ENCODE measurements at places on chromosomes 2 and 18.

DNA sequence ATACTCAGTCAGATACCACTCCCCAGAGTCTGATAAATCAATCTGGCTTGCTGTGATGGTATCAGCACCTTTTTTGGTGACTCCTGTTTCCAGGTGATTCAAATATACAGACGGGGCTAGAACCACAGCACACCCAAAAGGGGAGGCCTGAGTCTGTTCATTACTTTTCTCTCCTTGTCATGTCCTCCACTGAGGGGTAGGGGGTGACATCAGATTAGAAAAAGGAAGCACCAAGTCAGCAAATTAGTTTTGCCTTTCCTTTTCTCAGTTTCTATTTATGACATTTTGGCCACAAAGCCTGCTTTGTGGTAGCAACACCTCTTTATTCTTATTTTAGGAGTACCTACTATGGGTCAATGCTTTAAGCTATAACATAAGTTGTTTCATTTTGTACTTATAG, 127.4 kb downstream of the CCDC102B start:
- peak; percentile 17 for DNase-seq

DNA sequence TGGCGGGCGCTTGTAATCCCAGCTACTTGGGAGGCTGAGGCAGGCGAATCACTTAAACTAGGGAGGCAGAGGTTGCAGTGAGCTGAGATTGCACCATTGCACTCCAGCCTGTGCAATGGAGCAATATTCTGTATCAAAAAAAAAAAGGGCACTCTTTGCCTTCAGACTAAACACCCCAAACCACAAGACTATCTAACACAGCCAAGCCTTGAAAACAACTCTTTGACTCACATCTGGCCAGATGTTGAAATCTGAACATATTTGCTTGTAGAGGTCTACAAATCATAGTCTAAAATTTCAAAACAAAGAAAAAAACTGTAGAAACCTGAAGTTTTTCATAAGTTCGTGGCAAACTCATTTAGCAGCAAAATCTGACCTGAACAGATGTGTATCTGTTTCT, 94.9 kb downstream of the FAM161A start:
- no peak for DNase-seq

- DNase-seq: no peak
Observed at GRCh38 chr2:240759459-240759858, 60.6 kb downstream of the KIF1A start.

- DNase-seq: no peak
Observed at GRCh38 chr18:51127664-51128063, 69.8 kb downstream of the MEX3C start.

DNA sequence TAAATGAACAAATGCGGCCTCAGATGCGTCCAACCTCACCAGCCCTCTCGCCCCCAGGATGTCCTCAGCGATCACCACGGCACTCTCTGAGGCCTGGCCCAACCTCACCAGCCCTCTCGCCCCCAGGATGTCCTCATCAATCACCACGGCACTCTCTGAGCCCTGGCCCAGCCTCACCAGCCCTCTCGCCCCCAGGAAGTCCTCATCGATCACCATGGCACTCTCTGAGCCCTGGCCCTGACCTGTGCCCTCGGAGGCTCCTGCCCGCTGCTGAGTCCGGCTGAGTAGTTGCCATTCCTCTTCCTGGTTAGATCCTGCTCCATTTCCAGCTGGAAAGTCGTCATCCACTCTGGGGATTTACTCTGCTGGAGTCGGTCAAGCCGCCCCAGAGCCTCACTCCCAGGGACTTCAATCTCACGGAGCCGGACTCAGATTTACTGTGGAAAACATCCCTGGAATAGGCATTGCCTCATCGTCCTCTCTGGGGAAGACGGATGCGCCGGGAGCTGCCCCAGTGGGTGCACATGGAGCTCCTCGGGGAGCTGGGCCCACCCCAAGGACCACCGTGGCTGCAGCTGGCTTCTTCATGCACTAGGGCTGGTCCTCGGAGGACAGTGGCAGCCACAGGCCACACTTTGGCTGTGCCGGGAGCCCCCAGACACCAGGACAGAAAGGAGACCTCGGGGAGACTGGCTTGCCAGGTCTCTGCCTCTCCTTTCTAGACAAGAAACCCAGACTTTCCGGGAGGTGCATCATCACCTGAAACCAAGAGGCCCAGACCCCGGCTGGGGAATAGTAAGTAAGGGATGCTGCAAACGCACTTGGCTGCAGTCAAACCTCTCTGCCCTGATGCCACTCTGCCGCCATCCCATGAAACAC, 230.6 kb downstream of the EIPR1 start:
- no peak for DNase-seq

DNA sequence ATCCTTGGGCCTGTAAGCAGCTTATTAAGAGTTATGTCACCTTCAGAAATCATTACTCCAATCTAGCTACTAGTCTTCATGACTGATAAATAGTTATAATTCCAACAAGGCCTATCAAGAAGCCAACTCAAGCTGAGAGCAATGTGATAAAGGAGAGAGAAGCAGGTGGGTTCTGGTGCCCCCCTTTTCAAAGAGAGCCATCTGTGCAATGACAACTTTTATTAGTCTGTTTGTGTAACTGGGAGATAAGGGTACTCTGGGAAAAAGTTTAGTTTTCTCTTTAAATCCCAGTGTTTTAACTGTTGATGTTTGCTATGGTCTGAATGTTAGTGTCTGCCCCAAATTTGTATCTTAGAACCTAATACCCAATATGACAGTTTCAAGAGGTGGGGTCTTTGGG, 60.6 kb downstream of the CCDC93 start:
- no peak for DNase-seq

DNA sequence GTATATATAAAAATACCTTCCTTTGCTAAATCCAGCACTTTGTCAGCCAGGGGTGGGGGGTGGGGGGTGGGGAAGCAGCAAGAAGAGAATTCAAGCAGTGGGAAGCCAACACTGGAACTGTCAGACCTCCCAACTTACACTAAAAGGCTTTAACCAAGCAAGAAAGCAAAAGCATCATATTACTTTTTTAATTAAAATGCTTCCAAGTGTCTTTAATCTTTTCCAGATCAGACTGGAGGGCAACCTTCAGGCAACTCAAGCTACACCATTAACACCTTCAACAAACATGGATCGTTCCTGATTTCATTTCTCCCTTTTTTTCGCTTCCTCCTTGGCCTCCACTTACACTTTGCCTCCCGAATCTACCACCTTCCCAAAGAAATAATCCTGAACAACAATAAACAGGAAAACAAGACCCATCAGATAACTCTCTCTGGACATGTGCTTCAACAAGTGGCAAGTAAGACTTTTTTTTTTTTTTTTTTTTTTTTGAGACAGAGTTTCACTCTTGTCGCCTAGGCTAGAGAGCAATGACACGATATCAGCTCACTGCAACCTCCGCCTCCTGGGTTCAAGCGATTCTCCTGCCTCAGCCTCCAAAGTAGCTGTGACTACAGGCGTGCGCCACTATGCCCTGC, 35.5 kb downstream of the ZNF521 start:
- no peak for DNase-seq

GRCh38 chr18:4755848-4756247, 300.7 kb upstream of the DLGAP1 start:
- DNase-seq: no peak

GRCh38 chr2:17878281-17879136, at the start of gene KCNS3:
Gene KCNS3 (plus strand): TSS chr2:17878667. CDS start chr2:17931009, 52,342 bp downstream.
- peak; percentile 93 for DNase-seq

DNA sequence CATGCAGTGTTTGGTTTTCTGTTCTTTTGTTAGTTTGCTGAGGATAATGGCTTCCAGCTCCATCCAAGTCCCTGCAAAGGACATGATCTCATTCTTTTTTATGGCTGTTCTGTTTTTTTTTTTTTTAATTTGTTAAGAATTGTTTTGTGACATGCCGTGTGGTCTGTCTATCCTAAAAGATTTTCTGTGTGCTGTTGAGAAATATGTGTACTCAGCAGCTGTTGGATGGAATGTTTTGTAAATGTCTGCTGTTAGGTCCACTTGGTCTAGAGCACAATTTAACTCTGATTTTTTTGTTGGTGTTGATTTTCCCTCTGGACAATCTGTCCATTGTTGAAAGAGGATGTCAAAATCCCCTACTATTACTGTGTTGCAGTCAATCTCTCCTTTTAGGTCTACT, 80.4 kb upstream of the WDR75 start:
- DNase-seq: no peak

DNA sequence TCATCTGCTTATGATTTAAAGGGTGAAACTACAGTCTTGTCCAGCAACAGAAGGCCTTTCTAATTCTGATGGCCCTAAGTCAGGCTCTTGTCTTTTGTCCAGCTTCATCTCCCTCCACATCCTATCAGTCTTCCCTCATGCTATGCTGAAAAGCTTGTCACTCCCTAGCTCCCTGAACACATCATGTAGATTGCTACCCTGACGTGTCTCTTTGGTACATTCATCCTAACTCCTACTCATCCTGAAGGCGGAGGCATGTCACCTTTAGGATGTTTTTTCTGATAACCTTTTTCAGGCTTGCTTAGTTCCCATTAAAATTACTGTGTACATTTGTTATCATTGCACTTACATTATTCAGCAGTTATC, 78.4 kb upstream of the ARL5A start:
- no peak for DNase-seq

- DNase-seq: peak; percentile 74
Observed at GRCh38 chr2:231673348-231673770, 35.0 kb upstream of the PTMA start.

DNA sequence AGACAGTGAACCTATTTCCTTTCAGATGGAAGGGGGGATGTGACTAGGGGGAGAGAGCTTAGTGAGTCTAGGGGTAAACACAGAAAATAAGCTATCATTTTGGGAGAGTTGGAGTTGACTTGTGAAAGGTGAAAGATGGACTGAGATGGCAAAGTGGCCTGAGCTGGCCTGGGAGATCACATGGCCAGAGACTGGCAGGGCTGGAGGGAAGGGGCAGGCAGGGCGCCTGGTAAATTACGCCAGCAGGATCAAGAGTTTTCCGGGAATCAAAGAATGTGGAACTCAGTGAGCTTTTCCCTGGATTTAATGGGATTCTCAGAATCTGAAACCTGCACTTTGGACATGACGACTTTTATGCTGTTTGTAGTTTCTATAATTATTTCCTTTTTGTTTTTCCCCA, 841 bp upstream of the CFAP65 start:
- no peak for DNase-seq

DNA sequence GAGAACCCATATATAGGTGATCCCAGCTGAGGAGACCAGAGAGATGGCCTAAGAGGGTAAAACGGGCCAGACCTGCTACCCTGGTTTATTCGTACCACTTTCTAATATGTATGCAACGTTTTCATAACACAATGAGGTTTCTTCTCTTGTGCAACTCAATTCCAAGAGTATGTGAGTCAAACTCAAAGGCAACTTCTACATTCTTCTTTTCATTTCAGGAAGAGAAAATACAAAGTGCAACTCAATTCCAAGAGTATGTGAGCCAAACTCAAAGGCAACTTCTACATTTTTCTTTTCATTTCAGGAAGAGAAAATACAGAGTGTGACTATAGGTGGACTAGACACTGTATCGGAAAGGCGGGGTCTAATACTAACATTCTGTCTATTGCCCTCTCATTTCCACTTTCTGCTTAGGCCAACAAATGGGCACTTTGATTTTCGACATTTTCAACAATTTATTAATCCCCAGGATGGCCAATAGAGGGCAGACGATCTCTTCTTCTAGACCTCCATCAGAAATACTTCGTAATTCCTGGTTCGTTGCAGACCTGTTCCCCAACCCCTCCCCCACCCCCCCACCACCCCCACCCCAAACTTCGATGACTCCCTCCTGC, 3.7 kb upstream of the CRIM1 start:
- peak; percentile 47 for DNase-seq

DNA sequence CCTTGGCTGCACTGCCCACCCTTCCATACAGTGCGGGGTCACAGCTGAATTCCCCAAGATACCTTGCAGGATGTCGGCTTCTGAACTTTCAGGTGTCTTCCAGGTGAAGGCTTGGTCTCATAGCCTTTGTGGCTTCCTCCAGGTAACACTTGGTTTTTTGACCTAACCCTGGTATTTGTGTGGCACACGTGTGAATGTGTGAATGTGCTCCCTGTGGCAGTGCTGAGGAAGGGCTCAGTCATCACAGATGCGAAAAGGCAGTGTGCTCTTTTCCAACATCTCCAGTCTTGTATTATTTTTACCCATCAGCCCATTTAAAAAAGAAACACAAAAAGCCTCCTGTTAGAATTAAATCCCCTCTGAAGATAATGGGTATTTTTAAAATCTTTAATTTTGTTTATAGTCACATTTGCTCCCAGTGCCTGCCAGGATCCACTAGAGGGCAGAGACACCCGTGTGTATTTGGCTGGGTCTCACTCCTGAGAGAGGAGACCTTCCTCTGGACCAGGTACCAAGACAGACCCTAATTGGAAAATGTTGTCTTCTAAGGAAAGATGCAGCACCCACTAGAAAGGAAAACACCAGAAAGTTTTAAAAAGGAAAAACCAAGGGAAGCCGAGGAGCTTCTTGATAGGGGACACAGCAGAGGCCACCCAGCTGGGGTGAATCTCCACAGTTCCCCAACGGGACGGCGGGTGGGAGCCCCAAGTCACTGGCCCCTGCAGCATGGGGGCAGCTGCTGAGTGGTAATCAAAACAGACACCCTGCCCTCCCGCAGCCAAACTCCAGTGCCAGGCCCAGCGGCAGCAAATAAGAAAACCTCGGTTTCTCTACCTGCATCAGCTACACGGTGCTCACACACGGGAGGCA, 27.7 kb downstream of the FAM110C start:
- no peak for DNase-seq

GRCh38 chr2:24859968-24860600, 60.0 kb downstream of the ADCY3 start:
- DNase-seq: no peak

- DNase-seq: no peak
Observed at GRCh38 chr2:62718225-62718822, 12.8 kb downstream of the EHBP1 start.

- DNase-seq: no peak
Observed at GRCh38 chr2:241777686-241778627, 1.3 kb downstream of the GAL3ST2 start.

DNA sequence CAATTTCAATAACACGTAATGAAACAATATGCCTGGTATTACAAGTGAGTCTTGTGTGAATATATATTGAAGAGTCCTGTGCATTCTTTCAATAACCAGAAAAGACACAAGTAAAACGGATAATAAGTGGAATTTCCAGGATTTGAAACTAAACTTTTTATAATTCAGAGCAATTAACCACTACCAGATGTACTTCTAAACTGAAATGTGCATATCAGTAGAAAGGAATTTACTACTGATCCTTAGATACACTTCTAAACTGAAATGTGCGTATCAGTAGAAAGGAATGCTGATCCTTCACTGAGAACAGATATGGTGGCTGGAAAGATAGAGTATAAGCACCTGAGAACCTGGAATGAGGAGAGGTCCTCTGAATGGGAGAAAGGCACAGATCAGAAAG, 470.9 kb upstream of the SPHKAP start:
- DNase-seq: no peak

GRCh38 chr18:68837665-68838451, 40.0 kb downstream of the CCDC102B start:
- no peak for DNase-seq

DNA sequence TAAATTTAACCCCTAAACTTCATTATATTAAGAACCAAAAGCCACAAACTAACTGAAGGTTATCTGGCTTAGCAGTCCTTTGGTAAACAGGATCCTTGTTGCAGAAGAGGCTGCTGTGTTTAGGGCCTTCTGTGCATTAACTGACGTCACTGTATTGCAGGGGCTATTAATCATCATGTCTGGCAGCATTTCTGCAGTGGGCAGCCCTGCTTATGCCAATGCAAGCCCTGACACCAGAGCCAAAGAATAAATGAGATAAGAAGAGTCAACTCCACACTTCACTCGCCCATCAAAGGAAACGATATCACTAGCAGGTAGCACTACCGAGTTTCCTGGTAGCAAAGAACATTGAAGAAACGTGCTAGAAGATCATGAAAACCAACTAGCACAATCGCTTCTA, 110.6 kb downstream of the PLEKHM3 start:
- no peak for DNase-seq

- DNase-seq: no peak
Observed at GRCh38 chr2:65536596-65536995, 104.2 kb upstream of the SPRED2 start.

Data from iPS-NIHi11 (cell line).